ENCODE measurements at places on chromosomes 4 and X.

DNA sequence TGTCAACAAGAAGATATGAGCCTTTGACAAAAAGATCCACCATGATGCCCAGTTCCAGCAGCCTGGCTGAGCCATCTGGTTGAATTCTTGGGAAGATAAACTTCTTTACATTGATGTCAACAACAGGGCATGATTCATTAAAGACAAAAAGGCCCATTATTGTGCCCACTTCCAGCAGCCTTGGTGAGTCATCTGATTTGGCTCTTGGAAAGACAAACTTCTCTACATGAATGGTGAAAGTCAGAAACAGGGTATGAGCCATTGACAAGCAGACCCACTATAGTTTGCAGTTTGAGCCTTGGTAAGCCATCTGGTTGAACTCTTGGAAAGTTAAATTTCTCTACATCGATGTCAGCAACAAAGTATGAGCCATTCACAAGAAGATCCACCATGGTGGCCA is 4.1 kb upstream of the CSF2RA start:
- DNase-seq = no peak

GRCh38 chrX:150476164-150476699 is 92.2 kb upstream of the MTM1 start:
- DNase-seq = no peak

DNA sequence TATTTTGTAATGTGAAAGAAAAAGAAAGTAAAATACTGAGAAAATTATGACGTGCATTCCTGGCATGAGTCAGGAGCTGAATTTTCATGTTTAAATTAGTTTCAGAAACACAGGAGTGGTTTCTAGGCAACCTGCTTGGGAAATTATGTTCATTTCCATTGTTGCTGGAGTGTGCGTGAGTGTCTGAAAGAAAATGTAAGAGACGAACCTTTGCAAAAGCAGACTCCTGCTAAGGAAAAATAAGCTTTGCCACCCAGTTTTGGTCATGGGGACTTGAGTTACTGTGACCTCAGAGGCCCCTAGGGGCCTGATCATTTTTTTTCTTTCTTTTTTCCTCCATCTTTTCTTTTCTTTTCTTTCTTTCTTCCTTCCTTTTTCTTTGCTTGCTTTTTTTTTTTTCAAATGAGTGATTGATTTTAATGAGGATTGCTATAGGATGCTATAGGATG is 18.8 kb upstream of the CHRNA9 start:
- DNase-seq = no peak

DNA sequence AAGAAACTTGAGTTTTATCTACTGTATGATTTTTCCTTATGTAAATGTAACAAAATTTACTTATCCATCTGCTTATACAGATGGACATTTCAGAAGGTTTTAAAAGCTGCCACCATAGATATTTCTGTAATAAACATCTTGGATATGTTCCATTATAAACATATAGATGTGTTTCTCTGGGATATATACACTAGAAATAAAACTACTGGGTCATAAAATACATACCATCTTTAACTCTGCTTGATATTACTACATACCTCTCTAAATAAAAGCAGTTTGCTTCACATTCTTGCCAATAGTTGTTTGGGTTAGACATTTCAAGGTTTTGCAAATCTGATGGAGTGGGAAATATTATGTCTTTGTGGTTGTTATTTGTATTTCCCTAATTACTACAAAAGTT is 220.6 kb downstream of the FBXO8 start:
- DNase-seq = no peak

DNA sequence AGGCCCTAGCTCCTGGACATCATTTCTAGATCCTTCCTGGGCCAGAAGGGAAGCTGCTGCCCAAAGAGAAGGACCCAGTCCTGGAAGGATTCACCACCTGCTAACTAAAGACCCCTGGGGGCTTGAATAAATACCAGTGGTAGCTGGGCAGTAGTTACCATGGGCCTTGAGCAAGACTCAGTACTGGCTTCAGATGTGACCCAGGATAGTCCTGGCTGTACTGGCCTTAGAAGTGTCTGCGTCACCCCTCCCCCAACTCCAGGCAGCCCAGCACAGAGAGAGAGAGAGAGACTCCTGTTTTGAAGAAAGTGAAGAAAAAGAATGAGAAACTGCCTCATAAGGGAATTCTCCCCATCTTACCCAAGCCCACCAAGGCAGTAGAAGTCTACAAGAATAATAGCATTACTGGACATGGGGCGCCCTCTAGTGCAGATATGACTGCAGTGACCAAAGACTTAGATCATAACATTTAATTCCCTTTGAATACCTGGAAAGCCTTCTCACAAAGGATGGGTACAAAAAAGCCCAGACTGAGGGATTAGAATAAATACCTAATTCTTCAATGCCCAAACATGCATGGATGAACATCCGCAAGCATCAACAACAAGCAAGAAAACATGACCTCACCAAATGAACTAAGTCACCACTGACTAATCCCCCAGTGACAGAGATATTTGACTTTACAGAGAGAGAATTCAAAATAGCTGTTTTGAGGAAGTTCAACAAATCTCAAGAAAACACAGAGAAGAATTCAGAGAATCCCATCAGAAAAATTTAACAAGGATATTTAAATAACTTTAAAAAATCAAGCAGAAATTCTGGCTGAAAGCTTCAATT is 171.8 kb downstream of the HNRNPD start:
- DNase-seq = peak; percentile 6

DNA sequence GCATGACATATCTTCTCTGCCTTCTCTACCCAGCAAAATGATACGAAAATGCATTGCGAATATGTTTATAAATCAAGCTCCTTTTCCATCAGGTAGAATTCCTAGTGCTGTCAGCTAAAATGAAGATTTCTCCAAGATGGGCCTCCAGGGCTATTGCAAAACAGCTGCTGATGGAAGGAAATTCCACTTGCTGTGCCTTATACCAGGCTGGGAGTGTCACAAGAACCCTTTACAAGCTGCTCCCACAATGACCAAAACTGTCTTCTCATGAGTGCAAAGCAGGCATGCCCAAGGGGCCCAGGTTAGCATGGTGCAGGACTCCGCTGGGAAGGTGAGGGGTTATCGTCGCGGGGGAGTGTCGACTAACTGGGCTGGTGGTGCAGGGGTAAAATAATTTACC is 8.7 kb downstream of the HNRNPH2 start:
- DNase-seq = no peak

DNA sequence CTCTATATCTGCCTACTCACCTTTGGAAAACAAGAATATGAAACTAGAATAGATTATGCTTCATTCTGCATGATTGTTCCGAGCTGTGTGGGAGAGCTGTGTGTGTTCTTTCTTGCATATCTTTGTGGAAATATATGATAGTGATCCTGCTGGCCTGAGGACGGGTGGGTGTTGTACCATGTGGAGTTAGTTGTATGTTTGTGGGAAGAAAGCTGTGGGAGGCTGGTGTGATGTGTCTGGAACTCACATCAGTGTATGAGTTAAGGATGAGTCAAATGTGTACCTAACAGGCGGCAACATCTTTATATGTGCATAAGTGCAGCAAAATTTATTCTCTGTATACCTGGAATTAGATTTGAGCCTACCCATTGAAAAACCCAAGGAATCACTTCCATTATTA is 208.1 kb upstream of the ADGRL3 start:
- no peak for DNase-seq
